ENCODE measurements at places on chromosomes 13 and 19. TPM values are rescaled to one million over a fixed set of nuclear protein-coding genes. Genes with fewer than 3 reads are reported as not detected.
A peak's percentile ranks its signal among the peaks of the same experiment; 100 is the strongest.

DNA sequence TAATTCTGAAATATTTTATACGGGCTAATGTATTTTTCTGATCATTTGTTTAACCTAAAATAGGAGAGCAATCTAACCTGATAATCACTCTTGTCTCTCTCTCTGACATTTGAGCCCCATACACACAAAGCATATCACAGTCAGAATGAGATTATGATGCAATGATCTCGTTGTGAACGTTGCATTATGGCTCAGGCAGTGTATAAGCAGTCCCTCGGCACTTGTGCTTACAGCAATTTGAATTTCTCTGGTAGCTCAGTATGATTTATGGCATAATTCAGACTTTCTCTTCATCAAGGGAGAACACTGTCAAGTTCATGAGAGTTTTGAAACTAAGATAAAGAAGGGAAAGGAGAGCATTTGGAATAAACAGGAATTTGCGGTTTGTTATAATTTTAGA lies 256.1 kb downstream of the DACH1 start:
- no peaks in the 10 kb centered on the region for H3K4me1 ChIP-seq
- H3K36me3 ChIP-seq = no peaks in the 10 kb centered on the region
- H3K27me3 ChIP-seq = no peaks in the 10 kb centered on the region
- no peak overlapping the region for H3K27ac ChIP-seq
- no peak overlapping the region for H3K4me3 ChIP-seq

FGF21 gene
- not detected for total RNA-seq

CXCL17 gene
- not detected for total RNA-seq

DNA sequence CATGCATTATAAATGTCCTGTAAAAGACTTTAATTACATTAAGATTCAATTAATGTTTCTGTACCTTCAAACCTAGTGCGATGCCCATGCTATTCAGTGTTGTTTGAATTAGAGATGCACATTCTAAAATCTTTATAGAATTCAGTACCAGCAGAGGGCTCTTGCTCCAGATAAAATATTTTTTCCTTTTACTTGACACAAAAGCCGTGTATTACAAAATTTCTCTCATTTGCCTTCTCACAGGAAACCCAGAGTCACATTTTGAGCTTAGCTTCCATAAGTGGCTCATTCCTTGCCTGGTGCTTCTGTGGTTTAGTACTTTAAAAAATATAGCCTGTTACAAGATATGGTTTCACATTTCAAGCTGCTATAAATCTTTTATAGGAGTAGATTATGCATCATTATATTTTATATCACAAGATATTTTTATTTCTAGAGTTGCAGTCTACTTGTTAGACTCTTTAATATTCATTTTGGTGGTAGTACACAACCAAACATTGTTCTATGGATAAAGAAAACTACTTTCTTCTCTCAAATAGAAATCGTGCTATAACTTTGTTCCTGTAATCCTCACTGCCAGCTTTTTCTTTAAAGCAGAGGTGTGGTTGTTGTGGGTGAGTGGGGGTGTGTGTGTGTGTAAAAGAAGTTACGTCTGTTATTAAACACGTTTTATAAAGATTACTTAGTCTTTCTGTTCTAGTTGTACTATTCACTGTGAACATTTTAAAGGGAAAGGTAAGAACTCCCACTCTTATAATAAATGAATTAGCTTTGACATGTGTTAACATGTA lies 101.4 kb downstream of the RNF17 start:
- H3K27ac ChIP-seq = peak overlapping the region; percentile 8
- H3K36me3 ChIP-seq = no peaks in the 10 kb centered on the region
- no peaks in the 10 kb centered on the region for H3K27me3 ChIP-seq
- peaks cover 11% of the 10 kb centered on the region for H3K4me1 ChIP-seq
- H3K4me3 ChIP-seq = no peak overlapping the region
- no peak for DNase-seq

- DNase-seq = no peak
- no peak overlapping the region for H3K4me3 ChIP-seq
- no peaks in the 10 kb centered on the region for H3K27me3 ChIP-seq
- H3K27ac ChIP-seq = no peak overlapping the region
- no peaks in the 10 kb centered on the region for H3K36me3 ChIP-seq
- H3K4me1 ChIP-seq = no peaks in the 10 kb centered on the region
Measured at GRCh38 chr13:96925477-96925876, 68.8 kb downstream of the OXGR1 start.

DNA sequence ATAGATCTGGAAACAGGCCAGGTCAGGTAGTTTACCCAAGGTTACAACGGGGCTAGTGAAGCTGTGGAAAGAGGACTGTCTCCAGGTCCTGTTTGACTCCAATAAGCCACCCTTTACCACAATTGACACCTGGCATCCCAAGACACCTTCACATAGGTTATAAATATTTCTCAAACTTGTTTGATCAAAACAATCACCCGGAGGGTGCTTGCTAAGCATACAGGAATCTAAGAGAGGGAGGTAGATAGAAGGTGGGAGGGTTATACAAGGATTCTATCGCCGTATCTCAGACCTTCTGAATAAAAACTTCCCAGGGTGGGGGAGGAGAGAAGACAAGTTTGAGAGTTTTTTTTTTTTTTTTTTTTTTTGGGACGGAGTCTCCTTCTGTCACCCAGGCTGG lies 55.4 kb downstream of the MICU2 start:
- no peaks in the 10 kb centered on the region for H3K27me3 ChIP-seq
- no peak for DNase-seq
- H3K27ac ChIP-seq = no peak overlapping the region
- no peaks in the 10 kb centered on the region for H3K4me1 ChIP-seq
- no peaks in the 10 kb centered on the region for H3K36me3 ChIP-seq

DNA sequence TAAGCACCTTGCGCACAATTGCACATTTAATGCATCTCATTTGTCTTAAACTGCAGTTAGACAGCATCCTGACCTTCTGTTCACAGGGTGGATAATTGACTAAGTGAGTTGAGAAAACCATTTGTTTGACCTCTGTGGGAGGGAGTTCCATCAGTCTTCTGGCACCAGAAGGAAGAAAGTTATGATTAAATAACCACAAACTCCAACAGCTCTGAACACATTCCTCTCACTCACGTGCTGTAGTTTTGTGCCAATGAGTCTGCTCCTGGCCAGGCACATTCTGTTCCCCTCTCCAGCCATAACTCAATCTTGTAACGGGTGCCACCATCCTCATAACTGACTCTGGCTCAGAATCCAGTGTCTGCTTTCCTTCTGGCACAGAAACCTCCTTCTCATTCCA lies 817.2 kb downstream of the SLITRK1 start:
- no peaks in the 10 kb centered on the region for H3K4me1 ChIP-seq
- DNase-seq = peak; percentile 6
- no peak overlapping the region for H3K4me3 ChIP-seq

- DNase-seq = peak; percentile 83
- no peaks in the 10 kb centered on the region for H3K36me3 ChIP-seq
- H3K4me3 ChIP-seq = no peak overlapping the region
- H3K27ac ChIP-seq = peak overlapping the region; percentile 63
Measured at GRCh38 chr13:113724780-113725315, 34.2 kb upstream of the TMEM255B start.

- H3K27ac ChIP-seq = no peak overlapping the region
- no peaks in the 10 kb centered on the region for H3K36me3 ChIP-seq
- H3K4me1 ChIP-seq = no peaks in the 10 kb centered on the region
- H3K4me3 ChIP-seq = no peak overlapping the region
- H3K27me3 ChIP-seq = no peaks in the 10 kb centered on the region
Measured at GRCh38 chr13:44468874-44469273, 95.2 kb downstream of the SERP2 start.

TPTE2 gene
- not detected for total RNA-seq

PRR36 gene
- 0.13 TPM for total RNA-seq

DNA sequence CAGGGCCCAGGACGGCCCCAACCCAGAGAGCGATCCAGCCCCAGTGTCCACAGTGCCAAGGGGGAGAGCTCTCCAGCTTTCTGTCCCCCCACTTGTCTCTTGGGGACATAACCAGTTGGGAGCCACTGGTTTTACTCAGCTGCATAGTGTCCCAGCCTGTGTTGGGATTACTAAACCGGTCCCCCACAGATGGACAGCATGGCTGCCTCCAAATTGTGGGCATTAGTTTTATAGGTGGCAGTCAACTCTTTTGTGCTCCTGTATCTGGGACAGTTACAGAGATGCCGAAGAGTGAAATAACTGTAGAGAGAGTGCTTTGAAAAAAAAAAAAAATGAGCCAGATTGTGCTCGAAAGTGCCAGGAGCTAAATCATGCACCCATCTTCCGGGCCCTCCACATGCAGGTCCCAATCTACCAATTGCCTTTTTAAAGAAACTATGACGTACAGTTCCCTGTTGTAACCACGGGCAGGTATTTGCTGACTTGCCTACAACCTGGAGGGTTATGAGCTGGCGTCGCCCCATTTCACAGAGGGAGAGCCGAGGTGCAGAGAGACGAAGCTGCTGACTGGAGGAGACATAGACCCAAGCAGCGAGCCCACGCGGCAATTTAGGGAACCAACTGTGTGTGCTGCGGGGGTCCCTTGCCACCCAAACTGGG lies 2.4 kb upstream of the NFIC start:
- peak overlapping the region; percentile 99 for H3K27ac ChIP-seq
- DNase-seq = no peak
- H3K27me3 ChIP-seq = no peaks in the 10 kb centered on the region
- peaks cover 38% of the 10 kb centered on the region for H3K4me1 ChIP-seq

DAND5 gene
- total RNA-seq = 0.40 TPM

GRCh38 chr19:11767633-11768133 lies 883 bp downstream of the ZNF441 start:
- peaks cover 19% of the 10 kb centered on the region for H3K4me1 ChIP-seq
- H3K36me3 ChIP-seq = no peaks in the 10 kb centered on the region
- H3K27me3 ChIP-seq = no peaks in the 10 kb centered on the region
- peak; percentile 42 for DNase-seq
- H3K4me3 ChIP-seq = peak overlapping the region; percentile 29

RGS9BP gene
- total RNA-seq = 0.33 TPM

DNA sequence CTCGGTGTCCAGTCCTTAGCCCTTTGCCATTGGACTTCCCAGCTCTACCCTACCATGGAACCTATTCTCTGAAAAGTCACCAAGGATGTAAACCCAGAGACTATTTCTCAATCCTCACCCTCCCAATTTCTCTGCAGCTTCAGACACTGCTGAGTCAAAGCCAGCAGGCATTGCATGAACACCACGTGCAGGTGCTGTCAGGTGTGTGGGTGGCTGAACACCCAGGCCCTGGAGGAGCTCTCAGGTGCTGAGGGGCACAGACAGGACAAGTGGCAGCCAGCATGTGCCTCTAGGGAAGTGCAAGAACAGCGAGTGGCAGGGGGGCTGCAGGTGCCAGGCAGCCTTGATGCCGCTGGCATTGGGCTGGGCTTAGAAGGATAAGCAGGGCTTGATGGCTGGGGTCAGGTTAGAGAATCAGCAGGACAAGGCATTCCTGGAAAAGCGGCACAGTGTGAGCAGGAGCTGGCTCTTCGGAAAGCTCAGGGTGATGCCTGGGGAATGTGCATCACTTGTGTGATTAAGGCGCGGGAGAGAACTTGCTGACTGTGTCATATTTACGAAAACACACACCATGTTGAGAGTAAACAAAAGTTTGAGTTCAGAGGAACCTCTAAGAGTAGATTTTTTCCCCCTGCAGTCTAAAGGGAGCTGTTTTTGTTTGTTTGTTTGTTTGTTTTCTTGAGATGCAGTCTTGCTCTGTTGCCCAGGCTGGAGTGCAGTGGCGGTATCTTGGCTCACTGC lies 83.8 kb downstream of the LNX2 start:
- peaks cover 32% of the 10 kb centered on the region for H3K4me1 ChIP-seq
- peak; percentile 94 for DNase-seq
- no peaks in the 10 kb centered on the region for H3K27me3 ChIP-seq
- H3K36me3 ChIP-seq = no peaks in the 10 kb centered on the region
- no peak overlapping the region for H3K4me3 ChIP-seq

GRCh38 chr13:41588899-41589298 lies 131.5 kb downstream of the RGCC start:
- no peak overlapping the region for H3K27ac ChIP-seq
- DNase-seq = peak; percentile 10
- no peaks in the 10 kb centered on the region for H3K4me1 ChIP-seq
- no peaks in the 10 kb centered on the region for H3K27me3 ChIP-seq
- peaks cover 4% of the 10 kb centered on the region for H3K36me3 ChIP-seq

DNA sequence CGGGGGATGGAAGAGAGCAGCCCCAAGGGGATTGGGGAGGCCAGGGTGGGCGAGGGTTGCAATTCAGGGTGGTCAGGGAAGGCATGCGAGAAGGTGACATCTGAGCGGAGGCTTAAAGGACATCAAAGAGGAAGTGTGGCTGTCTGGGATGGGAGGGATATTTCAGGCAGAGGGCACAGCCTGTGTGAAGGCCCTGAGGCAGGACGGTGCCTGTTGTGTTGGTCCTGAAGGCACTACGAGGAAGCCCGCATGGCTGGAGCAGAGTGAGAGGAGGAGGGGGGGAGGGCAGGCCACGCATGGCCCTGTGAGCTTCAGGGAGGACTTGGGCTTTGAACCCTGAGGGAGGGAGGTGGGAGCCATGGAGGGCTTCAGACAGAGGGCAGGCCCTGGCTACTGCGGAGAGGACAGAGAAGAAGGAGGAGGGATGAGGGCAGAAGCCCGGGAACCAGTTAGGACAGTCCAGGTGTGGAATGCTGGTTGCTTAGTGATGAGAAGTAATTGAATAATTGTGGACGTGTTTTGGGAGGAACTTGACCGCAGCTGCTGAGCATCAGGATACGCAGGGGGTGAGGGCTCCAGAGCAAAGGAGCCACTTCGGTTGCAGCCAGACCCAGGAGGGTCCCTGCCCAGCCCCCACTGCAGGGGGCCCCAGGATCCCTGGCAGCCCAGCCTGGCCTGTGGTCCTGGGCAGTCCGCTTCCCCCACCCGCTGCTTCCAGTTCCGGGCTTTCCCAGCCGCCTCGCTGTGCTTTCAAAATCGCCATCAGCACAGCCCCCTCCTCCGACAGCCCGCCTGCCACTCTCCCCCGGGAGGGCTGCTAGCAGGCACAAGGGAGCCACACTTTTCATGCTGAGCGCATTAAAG lies 6.2 kb downstream of the TLE6 start:
- H3K27me3 ChIP-seq = no peaks in the 10 kb centered on the region
- H3K4me1 ChIP-seq = peaks cover 31% of the 10 kb centered on the region
- peak; percentile 87 for DNase-seq

CPAMD8 gene
- 24.2 TPM for total RNA-seq

KLF5 gene
- 37.2 TPM for total RNA-seq

DNA sequence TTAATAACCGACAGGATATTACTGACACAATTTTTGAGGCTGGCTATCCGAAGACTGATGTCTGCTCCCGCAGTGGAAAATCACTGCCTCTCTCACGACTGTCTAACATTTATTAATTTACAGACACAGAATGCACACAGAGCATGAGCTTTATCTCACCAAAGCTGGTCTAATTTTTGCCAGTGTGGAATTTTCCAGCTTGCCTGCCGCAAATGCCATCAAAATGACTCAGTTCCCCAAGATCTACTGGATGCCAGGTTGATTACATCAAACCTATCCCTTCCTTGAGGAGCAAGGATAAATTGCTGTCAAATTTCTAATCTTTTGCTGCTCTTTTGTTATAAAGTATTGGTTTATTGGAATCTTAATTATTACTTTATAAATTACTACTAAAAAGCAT lies 1775.1 kb upstream of the PCDH20 start:
- H3K27ac ChIP-seq = no peak overlapping the region
- DNase-seq = no peak
- no peak overlapping the region for H3K4me3 ChIP-seq
- no peaks in the 10 kb centered on the region for H3K27me3 ChIP-seq
